ENCODE measurements at places on chromosomes 2 and 18. TPM values are rescaled to one million over a fixed set of nuclear protein-coding genes. Genes with fewer than 3 reads are reported as not detected.

DNA sequence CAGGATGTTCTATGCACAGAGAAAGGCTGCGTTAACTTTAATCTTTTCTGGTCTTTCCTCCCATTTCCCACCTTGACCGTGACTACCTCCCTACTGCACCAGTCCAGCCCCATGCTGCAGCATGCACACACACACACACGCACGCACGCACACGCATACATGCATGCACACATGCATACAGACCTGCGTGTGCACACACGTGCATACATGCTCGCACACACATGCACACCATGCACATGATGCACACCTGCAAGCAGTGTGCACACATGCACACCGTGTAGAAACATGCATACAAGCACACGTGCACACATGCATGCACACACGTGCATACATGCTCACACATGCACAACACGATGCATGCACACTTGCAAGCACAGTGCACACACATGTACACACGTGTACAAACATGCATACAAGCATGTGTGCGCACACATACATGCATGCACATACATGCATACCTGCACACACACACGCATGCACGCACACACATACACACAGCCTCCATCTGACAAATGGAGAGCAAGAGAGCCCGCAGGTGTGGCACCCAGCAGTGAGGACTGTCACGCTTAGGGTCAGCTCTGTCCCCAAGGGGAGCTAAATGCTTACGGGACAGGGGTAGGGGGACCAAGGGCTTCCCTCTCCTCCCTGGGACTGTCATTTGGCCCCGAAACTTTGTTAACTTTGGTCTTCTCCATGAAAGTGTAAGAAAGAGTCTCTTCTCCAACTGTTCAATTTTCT, 18.2 kb downstream of the SNORC start:
- no peak for DNase-seq

DNA sequence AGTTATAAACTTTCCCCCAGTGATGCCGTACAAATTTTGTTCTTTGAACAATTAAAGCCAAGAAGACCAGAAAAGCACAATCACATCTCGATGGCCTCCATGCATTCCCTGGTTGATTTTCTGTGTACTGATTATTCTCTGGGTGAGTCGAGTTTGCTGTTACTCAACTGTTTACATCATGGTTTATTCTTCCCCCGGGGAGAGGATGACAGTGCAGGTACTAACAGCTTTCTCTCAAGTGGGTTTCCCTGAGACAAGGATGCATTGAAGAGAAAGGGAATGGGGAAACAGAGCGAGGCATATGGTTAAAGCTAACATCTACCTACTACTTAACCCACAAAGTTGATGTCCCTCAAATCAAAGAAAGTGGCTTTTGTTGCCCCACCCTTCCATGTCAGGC, 410.8 kb upstream of the FANCL start:
- no peak for DNase-seq

DNA sequence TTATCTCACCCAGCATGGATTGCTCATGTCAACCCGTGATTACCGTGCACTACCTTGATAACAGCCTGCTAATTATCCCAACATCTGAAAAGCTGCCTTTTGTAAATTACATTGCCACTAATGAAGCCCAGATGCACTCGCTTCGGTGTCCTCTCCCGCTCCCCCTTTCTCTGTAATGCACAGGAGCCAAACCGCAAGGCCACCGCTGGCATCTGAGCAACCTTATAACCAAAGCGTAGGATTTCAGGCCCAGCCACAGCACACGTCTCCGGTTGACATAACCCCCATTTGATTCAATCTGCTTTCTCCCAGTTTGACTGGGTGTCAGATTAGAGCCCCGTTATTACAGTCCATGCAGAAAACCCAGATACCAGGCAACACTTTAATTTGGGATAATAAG, 341.2 kb downstream of the ALK start:
- DNase-seq = no peak

GRCh38 chr2:23475036-23475435, 90.1 kb downstream of the KLHL29 start:
- no peak for DNase-seq

DNA sequence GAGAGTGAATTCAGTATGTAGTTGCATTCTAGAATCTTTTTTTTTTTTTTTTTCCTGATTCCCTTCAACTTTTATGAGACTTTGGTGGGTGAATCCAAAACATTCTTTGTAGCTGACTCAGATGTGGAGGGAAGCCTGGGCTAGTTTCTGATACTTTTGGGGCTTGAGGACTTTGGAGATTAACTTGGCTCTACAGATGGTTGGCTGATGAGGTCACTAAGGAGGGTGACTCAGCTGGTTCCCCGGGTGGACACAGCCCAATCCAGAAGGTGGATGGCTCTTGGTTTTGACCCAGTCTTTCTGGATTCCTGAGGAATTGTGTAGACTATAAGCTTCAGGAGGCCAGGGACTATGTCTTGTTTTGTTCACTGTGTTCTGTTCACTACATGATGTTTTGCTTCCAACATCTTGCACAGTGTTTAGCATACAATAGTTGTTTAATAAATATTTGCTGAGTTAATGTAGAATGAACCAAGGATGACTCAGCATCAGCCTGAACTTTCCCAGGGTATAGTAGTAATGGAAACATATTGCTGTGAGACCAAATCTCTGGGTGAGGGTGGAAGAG, 30.5 kb downstream of the LAMA3 start:
- DNase-seq = no peak

- DNase-seq = no peak
These were observed 33.1 kb upstream of the ADNP2 start for GRCh38 chr18:80075940-80076339.

DNA sequence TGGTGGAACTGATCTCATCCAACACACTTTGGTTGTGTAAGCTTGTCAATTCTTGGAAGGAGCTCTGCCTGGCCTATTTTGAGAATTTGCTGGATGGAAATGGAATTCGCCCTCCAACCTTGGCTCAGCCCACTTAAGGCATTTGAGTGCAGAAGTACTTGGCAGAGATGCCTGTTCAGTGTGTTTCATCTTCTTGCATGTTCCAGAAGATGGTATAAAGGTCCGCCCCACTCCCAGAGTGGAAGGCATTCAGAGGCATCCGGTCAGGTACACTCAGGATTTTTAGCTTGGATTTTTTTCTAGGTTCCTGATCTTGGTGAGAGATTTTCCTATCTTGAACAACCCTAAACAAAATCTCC, 61.3 kb upstream of the TXNDC2 start:
- DNase-seq = no peak

DNA sequence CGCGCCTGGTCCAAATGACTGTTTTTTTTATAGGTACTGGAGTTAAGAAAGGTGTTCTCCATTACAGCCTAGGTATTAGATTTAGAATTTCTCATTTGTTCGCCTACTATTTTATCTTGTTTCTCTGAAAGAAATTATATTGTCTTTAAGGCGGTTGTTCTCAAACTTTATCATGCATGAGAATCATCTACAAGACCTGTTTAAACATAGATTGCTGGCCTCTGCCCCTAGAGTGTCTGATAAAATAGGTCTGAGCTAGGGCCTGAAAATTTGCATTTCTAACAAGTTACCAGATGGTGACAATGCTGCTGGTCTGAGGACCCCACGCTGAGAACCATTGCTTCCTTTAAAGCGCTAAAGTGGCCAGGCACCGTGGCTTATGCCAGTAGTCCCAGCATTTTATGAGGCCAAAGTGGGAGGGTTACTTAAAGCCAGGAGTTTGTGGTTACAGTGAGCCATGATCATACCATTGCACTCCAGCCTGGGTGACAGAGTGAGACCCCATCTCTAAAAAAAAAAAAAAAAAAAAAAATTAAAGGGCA, 34.0 kb upstream of the RNF138 start:
- DNase-seq = peak; percentile 20

DNA sequence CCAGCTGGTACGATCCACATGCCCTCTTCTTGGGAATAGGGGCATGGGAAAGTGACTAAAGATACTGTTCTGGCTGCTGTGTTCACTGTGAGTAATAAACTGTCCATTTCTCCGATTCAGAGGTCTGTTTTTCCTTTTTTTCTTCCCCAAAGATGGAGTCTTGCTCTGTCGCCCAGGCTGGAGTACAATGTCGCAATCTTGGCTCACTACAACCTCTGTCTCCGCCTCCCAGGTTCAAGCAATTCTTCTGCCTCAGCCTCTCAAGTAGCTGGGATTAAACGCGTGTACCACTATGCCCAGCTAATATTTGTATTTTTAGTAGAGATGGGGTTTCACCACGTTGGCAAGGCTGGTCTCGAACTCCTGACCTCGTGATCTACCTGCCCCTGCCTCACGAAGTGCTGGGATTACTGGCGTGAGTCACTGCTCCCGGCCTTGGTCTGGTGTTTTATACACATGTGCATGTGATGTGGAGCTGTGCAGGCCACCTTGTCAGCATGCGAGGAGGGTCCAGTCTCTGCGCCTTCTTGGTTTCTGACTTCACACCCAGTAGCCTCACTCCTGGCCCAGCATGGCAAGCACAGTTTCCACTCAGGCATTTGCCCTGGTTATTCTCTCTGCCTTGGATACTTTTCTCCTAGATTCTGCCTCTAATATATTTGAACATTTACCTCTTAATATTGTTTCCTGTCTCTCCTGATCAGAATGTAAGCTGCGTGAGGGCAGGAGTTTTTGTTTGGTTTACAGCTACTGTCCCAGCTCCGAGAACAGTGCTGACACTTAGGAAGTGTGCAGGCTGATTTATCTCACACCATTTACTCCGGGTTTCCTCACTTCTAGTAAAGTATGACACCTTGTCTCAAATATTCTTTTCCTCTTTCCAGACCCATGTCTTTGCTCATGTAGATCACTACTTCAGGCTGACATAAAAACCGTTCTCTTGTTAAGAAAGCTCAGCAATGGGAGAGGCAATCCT, 19.7 kb downstream of the PTPN18 start:
- DNase-seq = no peak

DNA sequence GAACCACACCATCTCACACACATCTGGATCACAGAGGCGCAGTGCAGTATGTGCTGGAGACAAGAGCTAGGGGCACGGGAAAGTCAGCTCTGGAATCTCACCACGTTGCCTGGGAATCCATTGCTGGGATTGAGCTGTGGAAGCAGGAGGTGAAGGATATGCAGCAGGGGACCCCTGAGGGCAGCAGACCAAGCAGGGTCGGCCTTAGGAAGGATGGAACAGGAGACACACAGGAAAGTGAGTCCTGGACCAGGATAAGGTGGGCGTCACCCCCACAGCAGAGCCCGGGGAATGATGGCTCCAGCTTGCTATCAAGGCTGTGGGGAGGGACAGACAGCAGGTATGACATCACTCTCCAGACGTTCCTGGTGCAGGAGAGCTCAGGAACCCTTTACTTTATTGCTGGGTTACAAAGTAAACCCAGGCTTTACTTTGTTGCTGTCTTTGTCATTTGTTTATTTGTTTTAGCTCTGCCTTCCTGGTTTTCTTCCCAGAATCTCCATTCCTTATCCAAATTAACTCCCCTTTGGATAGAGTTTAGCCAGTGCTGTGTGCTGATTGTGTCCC, 329.8 kb upstream of the MYT1L start:
- no peak for DNase-seq

DNA sequence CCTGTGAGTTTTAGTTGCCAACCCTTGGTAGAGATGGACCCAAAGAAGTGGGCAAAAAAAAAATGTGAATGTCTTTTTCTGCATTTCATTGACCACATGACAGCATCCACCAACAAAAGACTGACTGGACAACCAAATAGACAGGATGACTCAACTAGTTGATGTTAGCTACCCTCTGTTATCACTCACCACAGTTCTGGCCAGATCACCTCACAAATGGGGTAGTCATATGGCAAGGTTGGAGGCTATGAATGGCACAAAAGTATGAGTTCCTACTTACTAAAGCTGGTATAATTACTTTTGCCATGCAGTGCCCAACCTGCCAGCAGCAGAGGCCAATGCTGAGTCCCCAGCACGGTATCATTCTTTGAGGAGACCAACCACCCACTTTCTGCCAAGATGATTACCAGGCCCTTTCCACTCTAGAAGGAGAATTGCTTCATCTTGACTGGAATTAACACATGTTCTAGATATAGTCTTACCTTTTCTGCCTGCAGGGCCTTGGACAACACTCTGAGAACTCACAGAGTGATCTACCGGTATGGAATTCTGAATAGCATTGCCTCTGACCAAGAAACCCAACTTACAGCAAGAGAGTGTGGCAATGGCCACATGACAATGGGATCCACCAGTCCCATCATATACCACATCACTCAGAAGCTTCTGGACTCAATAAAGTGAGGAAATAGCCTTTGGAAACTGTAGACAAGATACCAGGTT, 20.1 kb upstream of the TCF7L1 start:
- no peak for DNase-seq

- DNase-seq = no peak
These were observed 597.2 kb upstream of the ZEB2 start for GRCh38 chr2:145116834-145117725.

DNA sequence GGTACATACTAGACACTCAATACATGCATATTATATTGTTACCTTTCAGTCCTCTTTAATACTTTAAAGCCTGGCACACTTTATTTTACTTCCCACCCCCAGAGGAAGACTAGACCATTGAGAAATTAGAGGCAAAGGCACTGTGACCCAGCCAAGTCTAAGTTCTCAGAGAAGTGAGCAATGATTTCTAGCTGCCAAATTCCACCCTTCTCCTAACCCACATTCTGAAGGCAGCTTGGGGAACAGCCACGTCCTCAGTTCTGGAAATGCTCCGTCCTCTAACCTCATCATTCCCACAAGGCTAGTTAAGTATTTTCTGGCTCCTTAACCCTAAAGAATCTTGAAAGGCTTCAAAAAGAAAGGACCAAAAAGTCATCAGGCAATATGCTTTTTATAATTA, 86.6 kb downstream of the COL5A2 start:
- no peak for DNase-seq

GRCh38 chr2:68932402-68932801, 20.3 kb downstream of the GKN2 start:
- no peak for DNase-seq

DNA sequence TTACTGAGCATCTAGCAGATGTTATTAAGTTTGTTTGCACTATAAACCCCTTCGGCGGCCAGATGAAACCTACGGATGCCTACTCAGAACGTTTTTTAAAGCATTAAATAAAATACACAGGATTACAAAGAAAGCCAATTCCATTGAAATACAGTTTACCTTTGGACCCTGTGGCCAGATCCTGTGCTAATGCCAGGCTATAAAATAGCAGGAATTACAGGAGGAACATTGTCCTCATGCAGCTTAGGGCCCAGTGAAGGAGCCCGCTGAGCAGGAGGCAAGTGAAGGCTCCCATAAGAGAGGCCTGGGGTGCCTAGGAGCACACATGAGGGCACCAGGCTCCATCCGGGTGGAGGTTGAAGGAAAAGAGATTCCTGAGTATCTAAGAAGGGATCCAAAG, 310.4 kb downstream of the MTX2 start:
- DNase-seq = no peak

LAMA3 gene
- 4.9 TPM for total RNA-seq

REG1B gene
- not detected for total RNA-seq

COL5A2 gene
- 35.2 TPM for total RNA-seq

CPO gene
- total RNA-seq = not detected

SPP2 gene
- total RNA-seq = not detected

CMPK2 gene
- total RNA-seq = 7.0 TPM

D2HGDH gene
- total RNA-seq = 6.3 TPM

GAREM2 gene
- 11.0 TPM for total RNA-seq

ABCG8 gene
- 0.27 TPM for total RNA-seq

RBM45 gene
- total RNA-seq = 24.0 TPM

All from cerebellum (tissue), 4 donors.